ENCODE measurements at places on chromosomes 2 and 18. TPM values are rescaled to one million over a fixed set of nuclear protein-coding genes. Genes with fewer than 3 reads are reported as not detected.

DNA sequence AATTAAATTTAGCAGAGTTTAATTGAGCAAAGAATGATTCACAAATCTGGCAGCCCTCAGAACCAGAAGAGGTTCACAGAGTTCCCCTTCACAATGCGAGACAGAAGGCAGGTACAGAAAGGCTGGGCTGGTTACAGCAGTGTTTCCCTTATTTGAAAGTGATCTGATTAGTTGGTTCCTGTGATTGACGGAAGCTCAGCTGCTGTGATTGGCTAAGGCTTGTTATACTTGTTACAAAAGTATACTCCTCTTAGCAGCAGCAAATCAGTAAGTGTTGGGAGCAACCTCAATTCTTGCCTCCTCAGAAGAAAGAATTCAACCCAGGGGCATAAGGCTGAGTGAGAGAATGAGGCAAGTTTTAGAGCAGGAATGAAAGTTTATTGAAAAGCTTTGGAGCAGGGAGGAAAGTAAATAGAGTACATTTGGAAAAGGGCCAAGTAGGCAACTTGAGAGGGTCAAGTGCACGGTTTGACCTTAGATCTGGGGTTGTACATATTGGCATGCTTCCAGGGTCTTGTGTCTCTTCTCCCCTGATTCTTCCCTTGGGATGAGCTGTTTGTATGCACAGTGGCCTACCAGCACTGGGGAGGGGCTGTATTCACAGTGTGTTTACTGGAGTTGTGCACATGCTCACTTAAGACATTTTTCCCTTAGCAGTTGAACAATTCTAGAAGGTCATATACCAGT lies 431.8 kb upstream of the RAB12 start:
- DNase-seq = no peak

LONRF2 gene
- 1.7 TPM for total RNA-seq

- no peak for DNase-seq
Observed at GRCh38 chr2:64226611-64227010, 82.4 kb upstream of the PELI1 start.

FBXO36 gene
- total RNA-seq = 3.0 TPM

DNA sequence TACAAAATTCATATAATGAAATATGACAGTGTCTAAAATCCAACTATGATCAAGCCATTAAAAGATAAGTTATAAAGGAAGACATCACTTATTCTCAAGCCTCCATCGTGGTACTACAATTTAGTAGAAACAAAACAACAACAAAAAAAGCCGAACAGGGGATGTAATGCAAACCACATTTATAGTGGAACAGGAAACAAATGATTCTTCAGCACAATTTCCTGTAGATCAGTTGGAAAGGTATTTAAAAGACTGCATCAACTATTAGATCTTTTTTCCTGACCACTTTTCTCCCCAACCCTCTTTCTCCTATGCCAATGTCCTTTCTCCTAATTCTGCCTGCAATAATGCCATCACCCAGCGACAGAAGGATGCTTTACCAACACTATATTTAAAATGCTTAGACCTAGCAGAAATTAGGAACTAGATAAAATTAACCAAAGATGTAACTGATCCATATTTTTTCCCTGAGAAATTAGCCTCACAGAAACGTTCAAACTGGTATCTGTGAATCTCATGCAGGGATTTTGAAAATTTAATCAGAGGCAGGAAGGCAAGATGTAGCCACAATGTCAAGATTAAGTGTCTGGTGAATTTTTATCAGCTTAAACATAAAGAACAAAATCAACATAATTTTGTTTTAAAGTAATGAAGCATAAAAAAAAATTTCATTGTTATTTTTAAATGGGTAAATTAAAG lies 271.4 kb downstream of the TCF4 start:
- no peak for DNase-seq

- no peak for DNase-seq
Observed at GRCh38 chr2:47779426-47779790, 3.5 kb upstream of the MSH6 start.

- DNase-seq = no peak
Observed at GRCh38 chr2:75518638-75519465, 41.9 kb downstream of the EVA1A start.

DNA sequence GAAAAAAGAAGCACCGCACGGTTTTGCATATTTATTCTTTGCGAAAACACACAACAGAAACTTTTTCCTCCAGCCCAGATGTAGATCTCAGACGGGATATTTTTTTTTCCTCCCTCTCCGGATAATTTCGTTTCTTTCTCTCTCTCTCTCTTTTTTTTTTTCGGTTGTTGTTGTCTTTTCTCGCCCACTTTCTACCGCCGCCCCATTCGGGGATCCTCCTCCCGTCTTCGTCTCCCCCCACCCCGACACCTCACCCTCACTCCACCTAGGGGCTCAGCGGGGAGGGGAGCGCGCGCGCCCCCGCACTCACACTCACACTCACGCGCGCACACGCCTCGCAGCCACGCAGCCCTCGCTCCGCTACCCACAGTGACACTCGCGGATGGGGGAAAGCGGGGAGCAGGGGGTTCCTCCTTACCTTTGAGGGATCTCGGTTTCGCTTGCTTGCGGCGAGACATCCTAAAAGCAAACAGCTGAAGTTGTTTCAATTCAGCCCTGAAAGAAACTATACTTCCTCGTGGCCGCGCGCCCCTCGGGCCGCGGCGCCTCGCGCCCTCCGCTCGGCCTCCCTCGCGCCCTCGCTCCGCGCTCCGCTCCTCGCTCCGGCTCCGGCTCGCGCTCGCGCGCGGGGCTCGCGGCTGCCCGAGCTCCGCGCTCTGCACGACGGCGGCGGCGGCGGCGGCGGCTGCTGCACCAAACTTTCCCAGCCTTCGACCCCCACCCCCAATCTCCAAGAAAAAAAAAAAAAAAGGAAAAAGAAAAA lies 1.3 kb downstream of the ZNF521 start:
- DNase-seq = no peak

DNA sequence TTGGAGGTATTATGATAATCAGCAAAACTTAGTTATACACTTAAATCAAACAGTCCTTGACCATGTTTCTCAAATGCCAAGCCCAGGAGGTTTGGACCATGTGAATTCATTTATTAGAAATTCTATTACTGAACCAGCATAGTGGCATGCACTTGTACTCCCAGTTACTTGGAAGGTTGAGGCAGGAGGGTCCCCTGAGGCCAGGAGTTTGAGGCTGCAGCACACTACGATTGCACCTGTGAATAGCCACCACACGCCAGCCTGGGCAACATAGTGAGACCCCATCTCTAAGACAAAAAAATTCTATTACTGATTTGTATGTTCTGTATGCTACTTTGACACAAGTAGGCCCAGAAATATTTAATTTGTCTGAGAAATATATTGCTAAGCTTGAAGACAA lies 43.6 kb upstream of the FZD7 start:
- DNase-seq = no peak

- DNase-seq = no peak
Observed at GRCh38 chr2:54020793-54021414, 50.1 kb upstream of the PSME4 start.

DNA sequence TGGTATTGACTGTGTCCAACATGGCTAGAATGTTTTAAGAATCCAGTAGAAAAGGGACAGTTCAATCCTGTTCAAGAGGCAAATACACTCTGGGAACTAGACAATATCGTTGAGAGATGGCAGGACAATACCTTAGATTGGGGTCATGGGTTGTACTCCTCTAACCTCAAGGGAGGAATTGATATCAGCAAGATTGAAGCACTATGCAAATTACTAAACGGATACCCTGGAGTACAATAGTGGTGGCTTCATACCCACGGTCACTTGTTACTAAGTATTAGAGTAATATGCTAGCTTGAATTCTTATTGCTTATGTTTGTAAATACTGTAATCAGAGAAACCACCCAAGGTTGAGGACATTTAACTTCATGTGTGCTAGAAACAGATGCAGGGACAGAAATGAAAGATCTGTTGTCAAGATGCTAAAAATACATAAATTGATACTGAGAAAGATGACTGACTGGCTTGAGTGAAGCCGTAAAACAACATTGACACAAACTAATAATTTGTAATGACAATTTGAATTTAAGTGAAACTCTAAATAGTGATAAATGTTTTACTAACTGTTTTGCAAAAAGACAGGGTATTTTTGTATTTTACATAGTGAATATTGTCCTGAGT lies 73.3 kb downstream of the KCNJ3 start:
- DNase-seq = no peak

CXCR1 gene
- not detected for total RNA-seq

GRCh38 chr2:43265001-43265400 lies 38.6 kb upstream of the ZFP36L2 start:
- DNase-seq = no peak

DNA sequence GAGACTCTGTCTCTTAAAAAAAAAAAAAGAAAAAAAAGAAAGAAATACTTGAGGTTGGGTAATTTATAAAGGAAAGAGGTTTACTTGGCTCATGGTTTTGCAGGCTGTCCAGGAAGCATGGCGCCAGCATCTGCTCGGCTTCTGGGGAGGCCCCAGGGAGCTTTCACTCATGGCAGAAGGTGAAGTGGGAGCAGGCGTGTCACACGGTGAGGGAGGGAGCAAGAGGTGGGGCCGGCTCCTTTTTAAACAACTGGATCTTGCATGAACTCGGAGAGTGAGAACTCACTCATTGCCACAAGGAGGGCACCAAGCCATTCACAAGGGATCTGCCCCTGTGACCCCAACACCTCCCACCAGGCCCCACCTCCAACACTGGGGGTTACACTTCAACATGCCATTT lies 30.6 kb downstream of the CYP26B1 start:
- DNase-seq = no peak

- no peak for DNase-seq
Observed at GRCh38 chr2:96957244-96957643, 29.1 kb downstream of the FAM178B start.

DNA sequence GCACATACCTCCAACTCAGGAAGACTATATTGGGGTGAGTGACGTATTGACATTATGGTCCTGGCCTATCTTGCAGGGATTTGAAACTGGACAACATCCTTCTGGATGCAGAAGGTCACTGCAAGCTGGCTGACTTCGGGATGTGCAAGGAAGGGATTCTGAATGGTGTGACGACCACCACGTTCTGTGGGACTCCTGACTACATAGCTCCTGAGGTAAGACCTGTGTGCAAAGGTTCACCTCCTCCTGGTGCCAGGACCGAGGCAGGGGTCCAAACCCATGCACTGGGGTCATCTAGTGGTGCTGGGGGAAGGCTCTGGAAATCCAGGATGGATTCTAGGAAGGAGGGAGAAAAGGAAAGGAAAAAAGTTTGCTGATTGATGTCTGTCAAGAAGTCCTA lies 152.2 kb upstream of the EPAS1 start:
- DNase-seq = no peak

DNA sequence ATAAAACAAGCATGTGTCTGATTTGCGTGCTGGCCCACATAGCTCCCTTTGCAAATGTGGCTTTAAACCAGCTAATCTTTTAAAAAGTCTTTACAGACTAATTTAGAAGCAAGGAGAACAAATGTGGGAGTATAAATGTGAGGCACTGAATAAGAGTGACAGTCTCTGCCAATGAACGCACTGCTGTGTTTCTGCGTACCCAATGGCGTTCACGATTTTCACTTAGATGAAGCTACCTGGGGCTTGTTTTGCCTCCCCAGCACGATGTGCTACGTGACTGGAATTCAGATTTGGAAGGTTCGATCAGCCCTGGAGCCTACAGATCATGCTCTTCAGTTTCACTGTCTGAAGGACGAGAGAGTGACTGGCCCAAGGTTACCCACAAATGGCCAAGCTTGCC lies 10.8 kb upstream of the CRACDL start:
- no peak for DNase-seq

- DNase-seq = no peak
Observed at GRCh38 chr2:36693825-36694224, 2.7 kb upstream of the VIT start.

DNA sequence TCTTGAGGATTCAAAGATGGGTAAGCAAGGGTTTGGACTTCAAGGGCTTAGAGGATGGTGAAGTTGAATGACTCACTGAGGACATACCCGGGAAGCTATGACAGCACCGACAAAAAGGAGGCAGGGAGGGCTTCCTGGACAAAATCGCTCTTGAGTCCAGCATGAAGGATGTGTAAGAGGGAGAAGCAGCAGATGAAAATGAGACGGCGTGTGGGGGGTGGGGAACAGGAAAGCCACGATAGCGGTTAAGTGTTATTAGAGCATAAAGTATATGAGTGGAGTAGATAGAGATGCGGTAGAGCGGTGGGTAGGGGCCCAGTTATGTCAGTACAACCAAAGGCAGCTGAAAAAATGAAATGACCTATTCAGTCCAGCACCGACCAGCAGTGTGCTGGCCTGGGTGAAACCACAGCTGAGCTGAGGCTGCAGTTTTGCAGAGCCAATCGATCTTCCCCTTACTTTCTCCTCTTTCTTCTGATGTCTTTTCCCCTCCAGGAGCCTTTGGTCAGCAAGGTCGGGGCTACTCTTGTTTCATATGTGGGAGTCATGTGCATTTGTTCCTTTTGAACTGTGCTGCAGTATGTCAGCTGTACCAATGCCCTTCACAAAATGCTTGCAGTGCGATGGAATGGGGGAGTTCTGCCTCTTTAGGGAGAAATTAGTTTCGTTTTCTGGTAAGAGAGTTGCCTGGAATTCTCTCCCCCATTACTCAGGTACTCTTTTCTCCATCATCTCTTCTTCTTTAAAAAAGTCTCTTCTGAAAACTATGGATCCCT lies 2.0 kb upstream of the THUMPD2 start:
- no peak for DNase-seq

STPG4 gene
- total RNA-seq = 0.25 TPM

TMEM237 gene
- 29.7 TPM for total RNA-seq

STARD6 gene
- total RNA-seq = not detected
